ENCODE measurements at places on chromosomes 4 and X. TPM values are rescaled to one million over a fixed set of nuclear protein-coding genes. Genes with fewer than 3 reads are reported as not detected.

The SLC10A6 gene
- not detected for total RNA-seq

The NKX3-2 gene
- total RNA-seq = not detected

The MAGEB2 gene
- total RNA-seq = not detected

The POU3F4 gene
- not detected for total RNA-seq

The GUCY1A1 gene
- 3.7 TPM for total RNA-seq

The PAGE1 gene
- not detected for total RNA-seq

The PLXNB3 gene
- total RNA-seq = 7.4 TPM

The SHROOM4 gene
- 4.2 TPM for total RNA-seq

The RHOXF2B gene
- not detected for total RNA-seq

The RPA4 gene
- not detected for total RNA-seq

The IQCM gene
- not detected for total RNA-seq

The RBMXL3 gene
- not detected for total RNA-seq

The PLAC8 gene
- 8.4 TPM for total RNA-seq

The CLOCK gene
- total RNA-seq = 12.7 TPM

The PPBP gene
- total RNA-seq = not detected

The MAGEC3 gene
- total RNA-seq = not detected

The PNMA6F gene
- total RNA-seq = not detected

The NUP62CL gene
- total RNA-seq = 14.8 TPM

The DDX53 gene
- not detected for total RNA-seq

The DCX gene
- total RNA-seq = not detected

The SAGE1 gene
- total RNA-seq = not detected

The GPR78 gene
- total RNA-seq = not detected

Measured in epithelial cell of proximal tubule (primary cell).